GM12865 (cell line): ENCODE measurements at places on chromosomes 6 and 20.

- no peak for DNase-seq
Observed at GRCh38 chr6:33600761-33601160, 20.4 kb upstream of the ITPR3 start.

- DNase-seq: peak; percentile 42
Observed at GRCh38 chr20:64101731-64102621, 5.4 kb downstream of the NPBWR2 start.

DNA sequence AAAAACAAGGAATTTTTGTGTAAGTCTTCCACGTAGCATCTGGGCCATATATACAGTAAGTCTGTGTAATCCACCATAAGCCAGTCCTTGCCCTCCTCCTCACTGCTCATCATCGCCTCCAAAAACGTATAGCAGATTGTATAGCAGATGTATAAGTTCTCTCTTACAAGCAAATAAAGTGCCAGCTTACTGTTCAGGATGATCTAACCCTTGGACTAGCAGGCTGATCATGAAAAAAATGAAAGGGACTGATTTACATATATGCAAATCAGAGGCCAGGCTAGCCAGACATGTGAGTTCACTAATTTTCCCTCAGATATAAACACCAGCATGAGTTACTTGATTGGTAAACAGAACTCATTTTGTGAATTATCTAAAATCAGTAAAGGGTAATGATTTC is 171.5 kb downstream of the LY86 start:
- no peak for DNase-seq

DNA sequence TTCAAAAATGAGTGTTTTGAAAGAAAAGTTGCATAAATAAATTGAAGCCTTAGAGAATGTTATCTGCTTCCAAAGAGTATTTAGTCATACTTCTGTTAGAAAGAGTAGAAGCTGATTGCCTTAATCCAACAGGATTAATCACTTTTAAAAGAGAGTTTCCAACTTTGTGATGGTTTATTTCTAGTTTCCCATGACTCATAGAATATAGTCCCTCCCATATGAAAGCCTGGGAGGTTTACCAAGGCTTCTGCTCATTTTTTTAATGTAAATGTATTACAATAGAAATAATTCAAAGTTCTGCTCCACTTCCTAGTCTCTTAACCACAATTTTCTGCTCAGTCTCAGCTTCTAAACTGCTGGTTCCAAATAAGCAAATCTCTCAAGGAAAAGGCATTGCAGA is 118.0 kb upstream of the IRAK1BP1 start:
- DNase-seq: no peak

DNA sequence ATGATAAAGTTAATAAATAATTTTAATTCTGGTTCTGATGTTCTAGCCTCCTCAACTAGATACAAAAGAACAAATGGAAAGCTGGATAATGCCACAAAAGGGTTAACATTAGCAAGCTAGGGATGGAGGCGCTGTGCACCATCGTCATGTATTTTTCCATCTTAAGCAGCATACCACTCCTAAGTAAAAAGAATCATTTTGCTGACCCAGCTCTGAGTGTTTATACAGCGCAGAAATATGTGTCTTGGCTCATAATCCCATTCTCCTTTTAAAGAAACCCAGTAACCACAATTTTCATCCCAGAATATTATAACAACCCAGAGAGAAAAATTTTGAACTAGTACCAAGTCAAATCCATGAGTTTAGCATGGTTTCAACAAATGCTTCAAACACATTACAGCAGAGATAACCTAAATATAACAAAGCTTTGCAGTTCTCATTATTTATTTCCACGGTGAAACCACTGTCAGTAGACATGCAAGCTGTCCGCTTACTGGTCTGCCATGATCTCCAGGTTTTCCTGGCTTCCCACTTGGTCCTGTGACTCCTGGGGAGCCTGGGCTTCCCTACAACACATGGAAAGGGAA is 111.1 kb downstream of the COL12A1 start:
- DNase-seq: no peak

DNA sequence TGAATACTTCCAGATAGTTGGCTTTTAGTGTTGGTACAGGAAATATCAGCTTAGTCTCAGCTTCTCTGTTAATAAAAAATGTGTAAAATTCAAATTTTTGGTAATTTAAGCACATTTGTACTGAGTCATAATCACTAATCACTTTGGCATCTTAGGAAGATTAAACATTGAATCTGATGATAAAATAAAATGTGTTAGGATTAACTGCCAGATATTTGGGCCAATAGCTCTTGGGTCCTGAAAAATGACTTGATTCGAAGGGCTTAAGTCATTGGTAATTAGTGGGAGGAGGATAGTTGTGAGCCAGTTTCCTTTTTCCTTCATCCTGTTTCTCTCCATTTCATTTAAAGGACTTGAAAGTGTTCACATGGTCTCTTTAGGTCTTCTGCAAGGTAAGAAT is 426.1 kb downstream of the RFPL4B start:
- DNase-seq: no peak
